CD4-positive, alpha-beta T cell (primary cell): ENCODE measurements at places on chromosomes 6 and 20.

DNA sequence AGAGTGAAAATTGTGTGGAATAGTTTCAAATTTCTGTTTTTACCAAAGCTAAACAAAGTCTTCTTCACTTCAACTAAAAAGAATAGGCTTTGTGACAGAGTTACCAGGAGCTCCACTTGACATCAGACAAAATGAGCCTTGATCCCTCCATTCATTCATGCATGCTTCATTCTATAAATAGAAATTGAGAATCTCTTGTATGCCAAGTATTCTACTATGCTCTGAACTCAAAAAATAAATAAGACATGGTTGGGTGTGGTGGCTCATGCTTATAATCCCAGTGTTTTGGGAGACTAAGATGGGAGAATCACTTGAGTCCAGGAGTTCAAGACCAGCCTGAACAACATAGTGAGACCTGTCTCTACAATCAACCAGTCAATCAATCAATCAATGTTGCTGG is 236.6 kb upstream of the FAM83B start:
- DNase-seq = no peak

GRCh38 chr20:31494131-31494530 is 19.0 kb downstream of the REM1 start:
- no peak for DNase-seq

DNA sequence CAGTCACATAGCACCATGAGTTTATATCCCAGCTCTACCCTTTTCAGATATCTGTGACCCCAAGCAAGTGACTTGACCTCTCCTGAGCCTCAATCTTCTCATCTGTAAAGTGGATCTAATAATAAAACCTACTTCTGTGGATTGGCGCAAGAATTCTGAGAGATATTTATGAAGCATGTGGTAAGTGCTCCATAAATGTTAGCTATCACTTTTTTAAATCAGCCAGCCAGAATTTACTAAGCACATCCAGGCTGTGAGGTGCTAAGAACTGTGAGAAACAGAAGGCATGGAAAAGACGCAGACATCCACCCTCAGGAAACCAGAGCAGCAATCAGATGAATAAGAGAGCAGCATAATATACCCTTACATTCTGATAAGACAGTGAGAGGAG is 862 bp downstream of the C20orf96 start:
- DNase-seq = no peak

DNA sequence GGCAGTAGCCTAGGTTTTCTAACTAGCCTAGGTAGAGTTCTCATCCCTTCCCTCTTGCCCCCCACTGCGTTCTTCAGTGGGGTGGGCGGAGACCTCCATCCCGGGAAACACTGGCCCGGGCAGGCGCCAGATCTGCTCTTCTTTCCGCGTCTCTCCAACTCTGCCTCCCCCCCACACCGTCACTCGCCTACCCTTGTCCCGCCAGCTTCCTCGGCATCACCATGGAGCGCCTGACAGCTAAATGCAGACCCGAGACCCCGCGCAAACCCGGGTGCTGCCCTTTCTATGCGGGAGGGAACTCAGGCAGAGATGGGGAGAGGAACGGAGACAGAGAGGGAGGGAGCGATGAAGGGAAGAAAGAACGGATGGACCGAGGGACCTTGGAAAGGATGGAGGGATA is 1494.8 kb upstream of the DEFB115 start:
- no peak for DNase-seq

DNA sequence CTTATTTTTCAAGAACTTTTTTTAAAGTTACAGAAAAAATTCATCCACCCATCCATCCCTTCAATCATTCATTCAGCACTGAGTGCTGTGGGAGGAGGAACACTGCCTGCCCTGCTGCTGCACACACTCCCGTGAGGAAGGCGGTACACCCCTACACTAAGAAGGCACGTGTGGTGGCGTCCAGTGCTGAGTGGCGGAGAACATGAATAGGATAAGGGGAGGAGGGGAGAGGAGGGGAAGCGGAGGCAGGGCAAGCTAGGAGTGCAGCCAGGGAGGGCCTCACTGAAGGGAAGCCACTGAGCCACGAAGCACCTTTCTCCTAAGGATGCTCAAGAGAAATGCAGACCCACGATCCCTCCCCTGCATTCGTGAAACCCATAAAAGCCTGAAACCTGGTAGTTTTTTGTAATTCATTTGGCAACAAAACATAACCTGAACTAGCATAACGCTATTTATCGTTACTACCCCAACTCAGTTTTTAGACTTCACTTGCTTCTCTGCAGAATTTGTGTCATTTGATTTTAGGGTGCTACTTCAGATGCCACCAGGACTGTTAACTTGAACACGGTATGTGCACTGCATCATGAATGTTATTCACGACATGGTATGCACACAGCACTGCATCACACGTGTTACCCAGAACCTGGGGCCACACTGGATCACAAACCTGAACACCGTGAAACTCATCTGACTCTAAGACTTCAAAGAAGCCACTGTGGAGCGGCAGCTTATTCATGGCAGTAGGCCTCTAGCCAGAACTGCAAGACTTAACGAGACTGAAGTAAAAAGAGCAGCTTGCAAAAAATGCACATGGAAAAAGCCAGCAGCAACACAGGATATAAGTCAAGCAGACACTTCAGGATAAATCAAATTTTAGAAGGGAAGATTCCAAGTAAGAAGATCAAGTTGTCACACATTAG is 3.5 kb downstream of the RNASET2 start:
- DNase-seq = no peak

- DNase-seq = no peak
Measured at GRCh38 chr6:166566026-166567011, 20.2 kb downstream of the RAMACL start.

- no peak for DNase-seq
Measured at GRCh38 chr20:6007094-6007528, 46.7 kb downstream of the LRRN4 start.
